Urothelium cell line (cell line): ENCODE measurements at places on chromosomes 13 and 19.

DNA sequence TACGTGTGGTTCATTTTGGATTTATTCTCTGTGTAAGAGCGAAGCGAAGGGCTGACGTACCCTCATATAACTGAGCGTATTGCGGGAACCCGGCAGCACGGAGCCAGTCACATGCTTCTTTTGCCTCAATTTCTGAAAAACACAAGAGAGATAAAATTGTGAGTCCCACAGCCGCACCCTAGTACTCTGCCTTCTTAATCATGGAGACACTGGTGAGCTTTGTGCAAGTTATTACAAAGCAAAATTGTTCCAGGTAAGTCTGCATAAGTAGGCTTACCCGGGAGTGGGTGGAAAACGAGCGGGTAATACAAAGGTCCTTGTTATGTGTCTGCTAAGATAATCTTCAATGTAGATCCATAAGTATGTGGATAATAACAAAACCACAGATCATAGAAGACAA, 118.1 kb downstream of the STARD13 start:
- no peak for DNase-seq

DNA sequence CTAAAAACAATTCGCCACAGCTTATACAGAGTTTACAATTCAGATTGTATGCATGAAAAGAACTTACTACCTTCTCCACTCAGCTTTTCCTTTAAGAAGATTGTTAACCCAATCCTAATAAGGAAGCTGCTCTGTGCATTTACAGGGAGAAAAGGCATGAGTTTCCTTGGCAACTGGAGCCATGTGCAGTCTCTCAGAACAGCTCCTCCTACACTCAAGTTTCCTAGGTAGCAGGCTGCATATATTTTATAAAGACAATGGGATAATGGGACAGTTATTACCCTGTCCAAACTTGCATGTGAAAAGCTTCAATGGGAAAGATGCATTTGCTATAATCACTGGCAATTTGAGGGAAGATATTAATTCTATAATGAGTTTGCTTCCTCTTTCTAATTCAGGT, 125.5 kb upstream of the TRPC4 start:
- no peak for DNase-seq

DNA sequence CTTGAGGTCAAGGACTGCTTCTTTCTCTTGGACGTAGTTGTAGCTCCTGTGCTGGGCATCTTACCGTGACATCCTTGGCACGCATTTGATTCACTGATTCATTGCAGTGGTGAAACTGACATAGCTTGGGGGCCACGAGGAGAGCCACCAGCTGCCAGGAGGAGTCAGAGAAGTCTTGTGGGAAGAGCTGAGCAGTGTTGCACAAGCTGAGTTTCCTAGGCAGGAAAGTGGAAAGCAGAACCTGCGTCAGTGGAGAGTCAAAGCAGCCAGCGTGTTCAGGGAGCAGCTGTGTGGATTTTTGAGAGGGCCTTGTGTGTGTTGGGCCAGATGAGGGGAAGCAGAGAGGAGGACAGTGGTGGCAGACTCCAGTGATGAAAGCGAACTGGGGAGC, 5.3 kb upstream of the GPR183 start:
- no peak for DNase-seq

- no peak for DNase-seq
These were observed 267.4 kb downstream of the ABCC4 start for GRCh38 chr13:95033890-95034289.

DNA sequence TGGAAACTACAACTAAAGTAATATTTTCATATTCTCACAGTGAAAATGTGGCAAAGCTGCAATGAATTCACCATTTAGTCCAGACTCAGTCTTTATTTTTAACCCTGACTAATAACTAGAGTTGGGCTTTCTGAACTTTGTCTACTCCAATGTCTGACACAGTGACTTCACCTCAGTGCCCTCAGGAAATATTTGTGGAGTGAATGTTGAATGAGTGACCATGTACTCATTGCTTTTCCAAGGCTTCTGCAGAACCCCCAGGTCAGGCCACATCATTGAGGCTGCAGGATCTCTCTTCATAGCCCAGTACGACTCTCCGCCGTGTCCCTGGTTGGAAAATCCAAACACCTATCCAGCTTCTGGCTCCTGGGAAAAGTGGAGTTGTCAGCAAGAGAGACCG, 1.8 kb downstream of the ZNF175 start:
- DNase-seq = no peak

- no peak for DNase-seq
These were observed 3.1 kb upstream of the CCDC70 start for GRCh38 chr13:51858433-51859247.

- no peak for DNase-seq
These were observed 110.9 kb downstream of the KL start for GRCh38 chr13:33127009-33127551.

DNA sequence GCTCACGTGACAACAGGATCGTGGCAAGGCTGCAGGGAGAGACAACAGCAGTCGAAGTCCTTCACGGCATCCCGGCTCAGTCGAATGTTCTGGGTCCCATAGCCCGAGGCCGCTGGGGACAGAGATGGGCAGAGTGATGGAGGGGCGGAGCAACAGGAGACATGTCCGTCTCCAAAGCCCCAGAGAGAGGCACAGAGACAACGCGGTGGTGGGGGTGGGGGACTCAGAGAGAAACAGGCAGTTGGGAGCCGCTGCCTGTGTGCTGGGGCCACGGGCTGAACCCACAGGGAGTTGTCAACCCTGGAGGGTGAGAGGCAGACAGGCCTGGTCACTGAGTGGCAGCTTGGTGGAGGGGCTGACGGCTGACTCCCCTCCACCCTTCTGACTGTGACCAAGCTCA, 20.4 kb downstream of the NOSIP start:
- no peak for DNase-seq

- DNase-seq = no peak
These were observed 11.3 kb downstream of the PLEKHJ1 start for GRCh38 chr19:2224754-2225349.

GRCh38 chr13:113533161-113533840, 42.8 kb upstream of the DCUN1D2 start:
- DNase-seq = no peak

DNA sequence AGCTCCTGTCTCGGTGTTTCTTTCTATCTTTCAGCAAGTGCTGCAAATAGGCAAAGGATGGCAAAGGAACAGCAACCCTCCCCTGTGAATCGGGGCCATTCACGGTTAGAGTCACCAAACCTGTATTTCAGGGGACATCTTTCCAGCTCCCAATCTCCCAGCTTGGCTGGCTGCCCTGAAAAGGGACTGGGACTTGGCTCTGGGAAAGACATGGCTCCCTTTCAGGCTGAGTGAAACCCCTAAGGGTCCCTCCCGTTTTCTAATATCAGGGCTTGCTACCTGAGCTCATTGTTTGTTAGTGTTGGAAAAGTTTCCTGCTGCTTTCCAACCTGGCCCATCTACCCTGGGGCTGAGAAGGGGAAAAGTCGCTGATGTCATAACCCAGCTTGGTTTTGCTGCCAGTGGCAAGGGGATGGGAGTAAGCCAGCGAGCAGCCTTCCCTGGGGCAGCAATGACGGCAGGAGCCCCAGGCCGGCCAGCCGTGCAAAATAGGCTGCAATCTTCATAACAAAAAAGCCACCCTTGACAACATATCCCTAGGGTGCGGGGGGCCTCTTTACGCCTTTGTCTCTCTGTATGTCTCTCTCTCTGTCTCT, 29.9 kb downstream of the SERP2 start:
- DNase-seq = no peak

- peak; percentile 59 for DNase-seq
These were observed 6.5 kb upstream of the TIMM50 start for GRCh38 chr19:39474139-39474620.

DNA sequence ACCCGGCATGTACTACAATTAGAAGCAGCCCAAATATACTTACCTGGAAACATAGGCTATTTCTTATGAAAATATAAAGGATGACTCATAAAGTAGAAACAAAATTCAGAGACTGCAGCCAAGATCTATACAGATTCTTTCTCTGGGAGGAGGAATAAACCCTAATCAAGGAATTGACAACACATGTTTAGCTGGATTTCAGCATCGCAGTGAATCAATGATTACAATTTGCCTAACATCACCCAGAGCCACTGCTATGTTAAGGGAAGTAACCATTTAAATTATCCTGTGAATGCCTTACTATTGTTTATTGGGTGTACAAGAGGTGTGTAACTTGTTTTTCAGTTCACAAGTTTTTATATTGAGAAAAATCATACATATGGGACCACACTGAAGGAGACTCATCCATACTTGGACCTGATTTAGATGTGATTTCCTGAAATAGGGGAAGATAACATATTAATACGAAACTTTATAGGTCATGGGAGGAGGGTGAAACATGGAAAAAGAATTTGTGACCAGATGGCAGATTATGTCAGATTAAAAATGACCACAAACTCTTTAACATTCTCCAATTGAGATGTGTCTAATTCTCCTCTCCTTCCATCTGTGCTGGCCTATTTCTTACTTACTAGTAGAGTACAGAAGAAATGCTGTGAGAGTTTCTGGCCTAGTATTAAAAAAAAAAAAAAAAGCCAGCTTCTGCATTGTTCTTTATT, 1168.4 kb downstream of the SLITRK1 start:
- no peak for DNase-seq

DNA sequence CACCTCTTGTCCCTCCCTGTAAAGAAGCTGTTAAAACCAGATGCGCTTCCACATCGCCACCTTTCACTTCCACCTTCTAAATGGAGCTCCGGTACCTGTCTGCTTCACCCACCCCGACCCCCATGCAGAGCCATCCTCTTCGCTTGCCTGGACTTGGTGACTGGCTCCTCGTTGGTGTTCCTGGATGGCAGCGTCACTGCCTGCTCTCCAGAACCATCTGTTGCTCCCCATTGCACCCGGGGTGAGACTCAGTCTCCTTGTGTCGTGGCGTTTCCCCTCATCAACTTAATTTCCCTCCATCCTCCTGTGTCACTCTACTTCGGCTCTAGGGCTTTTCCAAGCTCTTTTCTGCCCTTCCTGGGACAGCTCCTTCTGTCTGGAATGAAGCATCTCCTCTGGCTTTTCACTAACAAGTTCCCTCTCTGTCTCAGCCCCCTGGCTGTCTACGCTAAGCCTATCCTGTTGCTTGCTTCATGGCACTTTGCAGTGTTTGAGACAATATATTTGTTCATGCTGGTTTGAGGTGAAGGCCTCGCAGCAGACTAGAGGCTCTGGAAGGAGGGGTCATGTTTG, 10.3 kb downstream of the CEBPG start:
- no peak for DNase-seq

DNA sequence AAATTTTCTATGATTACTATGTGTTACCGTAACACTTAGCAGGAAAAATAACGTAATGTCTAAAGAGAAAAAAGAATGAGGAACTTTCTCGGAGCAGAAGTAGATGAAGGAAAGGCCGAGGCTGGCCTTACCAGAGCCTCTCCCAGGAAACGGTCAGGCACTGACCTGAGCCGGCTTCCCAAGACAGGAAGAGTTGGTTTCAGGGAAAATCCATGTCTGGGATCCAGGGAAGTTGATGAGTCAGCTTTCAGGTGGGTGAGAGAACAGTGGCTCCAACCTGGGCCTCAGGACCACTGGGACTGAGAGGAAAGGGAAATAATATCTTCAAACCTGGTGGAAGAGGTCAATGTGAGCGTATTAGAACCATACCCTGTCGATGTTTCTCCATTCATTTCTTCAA, 93.3 kb upstream of the UBL3 start:
- no peak for DNase-seq

DNA sequence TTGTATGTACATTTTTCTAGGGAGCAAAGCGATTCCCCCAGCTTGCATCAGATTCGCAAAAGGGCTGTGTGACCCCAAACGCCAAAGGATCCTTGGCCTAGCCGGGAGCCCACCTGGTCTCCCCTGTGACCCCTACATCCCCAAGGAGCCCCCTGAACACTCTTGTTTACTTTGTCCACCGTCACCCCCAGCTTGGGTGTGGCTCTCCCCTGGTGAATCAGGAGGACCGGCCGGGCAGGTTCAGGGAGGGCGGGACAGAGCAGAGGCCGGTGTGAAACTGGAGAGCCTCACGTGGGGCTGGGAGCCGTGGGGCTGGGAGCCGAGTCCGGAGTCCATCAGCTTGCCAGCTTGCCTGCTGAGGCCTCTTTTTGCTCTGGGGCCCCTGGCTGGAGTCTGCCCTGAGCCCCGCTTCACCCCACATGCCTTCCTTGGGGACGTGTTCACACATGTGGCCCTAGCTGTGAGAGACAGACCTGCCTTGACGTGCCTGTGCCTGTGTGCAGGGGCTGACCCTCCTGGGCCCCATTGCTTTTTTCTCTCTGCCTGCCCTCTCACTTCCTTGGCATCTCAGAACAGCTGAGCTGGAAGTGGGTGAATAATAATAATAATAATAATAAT, 2.0 kb downstream of the ITPKC start:
- peak; percentile 51 for DNase-seq

DNA sequence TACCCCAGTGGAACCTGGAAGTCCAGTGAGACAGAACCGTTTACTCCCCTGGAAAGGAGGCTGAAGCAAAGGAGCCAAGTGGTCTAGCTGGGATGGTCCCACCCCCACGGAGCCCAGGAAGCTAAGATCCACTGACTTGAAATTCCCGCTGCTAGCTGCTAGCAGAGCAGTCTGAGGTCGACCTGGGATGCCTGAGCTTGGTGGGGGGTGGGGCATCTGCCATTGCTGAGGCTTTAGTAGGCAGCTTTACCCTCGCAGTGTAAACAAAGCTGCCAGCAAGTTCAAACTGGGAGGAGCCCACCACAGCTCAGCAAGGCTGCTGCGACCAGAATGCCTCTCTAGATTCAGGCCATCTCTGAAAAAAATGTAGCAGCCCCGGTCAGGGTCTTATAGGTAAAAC, 437.0 kb downstream of the SUCLA2 start:
- DNase-seq = no peak
